Kasumi-1 (cell line): ENCODE measurements at places on chromosomes 12 and 14.

GRCh38 chr12:52632656-52633055 is 14.3 kb upstream of the KRT73 start:
- no peak for DNase-seq

DNA sequence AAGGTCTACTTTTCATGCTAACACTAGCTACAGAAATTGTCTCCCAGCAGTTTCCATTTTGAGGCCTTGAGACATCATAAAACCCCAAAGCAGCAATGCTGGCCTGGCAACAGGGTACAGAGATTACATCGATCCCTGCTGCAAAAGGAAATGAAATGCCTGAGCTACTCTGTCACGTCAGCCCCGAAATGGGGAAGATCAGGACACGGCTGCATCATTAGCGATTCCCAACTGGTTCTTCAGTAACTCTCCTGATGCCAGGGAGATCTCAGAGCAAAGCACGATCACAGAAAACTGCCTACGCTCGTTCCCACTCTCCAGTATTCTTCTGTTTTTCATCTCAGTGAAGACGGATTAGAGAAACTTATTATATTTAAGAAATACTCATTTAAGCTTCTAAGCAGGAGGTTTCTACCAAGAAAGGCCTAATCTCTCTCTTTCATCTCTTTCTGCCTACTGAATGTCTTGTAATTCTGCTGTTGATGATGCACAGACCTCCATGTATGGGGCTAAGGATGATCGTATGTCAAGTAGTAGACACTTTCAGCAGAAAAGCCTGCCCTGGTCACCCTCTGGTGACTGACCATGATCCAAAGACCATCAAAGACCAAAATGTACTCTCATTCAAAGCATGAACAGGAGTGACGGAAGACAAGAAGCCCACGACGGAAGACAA is 168.5 kb downstream of the RIMBP2 start:
- no peak for DNase-seq

DNA sequence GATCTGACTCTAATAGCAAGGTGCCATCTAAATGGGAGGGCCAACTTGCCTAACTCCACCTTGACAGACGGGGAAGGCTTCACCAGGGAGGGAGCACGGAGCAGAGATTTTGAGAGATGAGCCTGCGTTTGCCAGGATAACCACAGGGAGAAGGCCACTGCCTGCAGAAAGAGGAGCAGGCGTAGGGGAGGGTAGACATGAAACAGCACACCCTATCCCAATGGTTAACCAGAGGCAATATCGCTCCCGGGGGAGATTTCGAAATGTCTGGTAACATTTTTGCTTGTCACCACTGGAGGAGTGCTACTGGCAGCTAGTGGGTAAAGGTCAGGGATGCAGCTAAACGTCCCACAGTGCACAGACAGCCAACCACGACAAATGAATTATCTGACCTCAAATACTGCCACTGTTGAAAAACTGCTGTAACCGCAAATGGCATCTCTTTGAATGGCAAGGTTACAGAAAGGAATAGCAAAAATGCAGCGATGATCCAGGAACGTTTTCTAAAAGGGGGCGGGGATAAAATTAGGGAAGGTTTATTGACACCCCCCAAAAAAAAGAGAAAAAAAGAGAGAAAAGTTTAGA is 126.0 kb upstream of the ATF7IP start:
- peak; percentile 51 for DNase-seq

DNA sequence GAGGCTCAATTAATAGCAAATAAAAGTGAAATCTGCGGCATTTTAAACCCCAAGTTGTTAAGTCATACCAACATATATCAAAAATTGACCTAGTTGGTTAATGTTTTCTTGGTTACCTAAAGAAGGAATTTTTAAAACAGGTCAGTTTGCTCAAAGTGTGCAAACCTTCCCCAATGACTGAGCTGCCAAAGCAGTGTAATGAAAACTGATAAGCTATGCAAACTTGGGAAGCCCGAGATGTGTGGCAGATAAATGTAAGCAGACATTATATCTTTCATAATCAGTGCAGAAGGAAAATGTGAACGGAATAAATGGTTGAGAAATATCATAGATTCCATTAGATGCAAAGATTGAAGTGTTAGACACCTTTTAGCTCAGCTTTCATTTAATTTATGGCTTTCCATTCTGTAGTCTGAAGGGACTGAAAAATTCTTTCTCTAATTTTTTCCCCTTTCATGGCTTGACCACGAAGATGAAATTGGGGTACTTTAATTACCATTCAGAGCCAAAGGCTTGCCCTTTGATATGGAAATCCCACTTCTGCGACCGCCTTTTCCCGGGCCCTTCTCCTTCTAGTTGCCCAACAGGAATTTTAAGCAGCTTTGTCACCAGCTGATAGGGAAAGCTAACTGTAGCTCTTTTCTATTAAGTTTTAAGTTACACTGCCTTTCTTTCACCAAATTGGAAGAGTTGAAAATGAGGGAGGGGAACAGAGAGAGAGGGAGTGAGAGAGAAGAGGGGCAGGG is 306.6 kb upstream of the SOX5 start:
- DNase-seq = no peak

- DNase-seq = no peak
Measured at GRCh38 chr14:33210311-33210710, 271.6 kb downstream of the NPAS3 start.

DNA sequence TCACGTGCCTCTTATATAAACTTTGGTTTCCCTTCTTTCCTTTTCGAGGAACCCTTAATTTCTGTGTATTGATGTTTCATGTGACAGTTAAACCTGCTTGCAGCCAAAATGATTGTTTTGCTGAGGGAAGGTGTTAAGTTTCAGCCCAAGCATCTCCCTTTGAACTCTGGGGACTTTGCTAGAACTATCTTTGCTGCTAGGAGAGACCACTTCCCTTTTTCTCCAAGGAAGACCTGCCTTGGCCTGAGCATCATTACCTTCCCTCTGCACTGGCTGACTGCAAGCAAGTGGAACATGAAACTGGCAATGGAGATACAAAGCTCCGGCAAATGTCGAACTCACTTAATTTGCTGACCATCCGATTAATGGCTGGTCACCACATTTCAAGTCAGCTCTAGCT is 192.8 kb downstream of the GRIN2B start:
- DNase-seq = no peak

DNA sequence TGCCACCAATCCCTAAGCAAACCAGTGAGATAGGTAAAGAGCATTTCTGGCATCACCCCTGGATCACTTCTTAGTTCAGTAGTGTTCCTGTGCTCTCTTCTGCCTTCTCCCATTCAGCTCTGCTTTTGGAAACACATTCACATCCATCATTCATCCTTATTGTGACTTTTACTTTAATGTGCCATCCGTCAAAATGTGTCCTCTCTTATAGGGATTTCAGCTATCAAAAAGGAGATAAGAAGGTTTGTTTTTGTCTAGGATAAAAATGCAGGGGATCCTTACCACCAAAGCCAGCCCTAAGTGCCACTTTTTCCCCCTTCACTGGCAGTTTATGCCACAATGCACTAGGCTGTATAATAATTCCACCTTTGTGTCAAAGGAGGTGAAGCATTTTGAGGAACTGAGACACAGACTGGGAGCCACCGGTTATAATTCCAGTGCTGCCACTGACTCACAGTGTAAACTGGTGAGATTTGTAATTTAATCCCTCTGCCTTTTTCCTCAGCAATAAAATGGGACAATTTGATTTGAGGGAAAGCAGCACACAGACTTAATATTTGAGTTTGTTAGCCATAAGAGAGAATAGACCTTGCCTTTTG is 158.6 kb downstream of the PAX9 start:
- DNase-seq = no peak

DNA sequence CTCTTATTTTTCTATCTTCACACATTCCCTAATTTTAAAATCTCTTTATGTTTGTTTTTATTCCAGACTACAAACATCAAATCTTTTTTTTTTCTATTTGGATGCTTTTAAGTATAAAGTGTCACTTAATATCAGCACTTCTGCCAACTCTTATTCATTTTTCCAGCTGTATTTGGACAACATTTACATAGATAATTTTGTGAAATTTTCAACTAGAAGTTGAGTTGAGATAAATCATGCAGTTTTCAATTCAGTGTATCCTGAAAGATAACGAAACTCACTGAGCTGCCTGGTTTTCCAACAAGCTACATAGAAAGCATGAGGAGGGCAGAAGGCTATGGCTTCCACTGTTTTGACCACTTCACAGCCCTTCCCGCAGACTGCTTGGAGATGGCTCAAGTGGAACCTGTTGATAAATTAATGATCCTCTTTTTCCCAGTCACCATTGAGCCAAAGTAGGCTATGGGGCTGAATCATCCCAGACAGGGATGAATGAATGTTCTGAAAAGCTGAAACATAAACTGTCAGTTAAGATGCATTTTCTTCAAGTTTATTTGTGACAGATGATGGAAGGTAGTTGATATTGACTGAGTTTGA is 213.9 kb downstream of the RAD51B start:
- DNase-seq = no peak

DNA sequence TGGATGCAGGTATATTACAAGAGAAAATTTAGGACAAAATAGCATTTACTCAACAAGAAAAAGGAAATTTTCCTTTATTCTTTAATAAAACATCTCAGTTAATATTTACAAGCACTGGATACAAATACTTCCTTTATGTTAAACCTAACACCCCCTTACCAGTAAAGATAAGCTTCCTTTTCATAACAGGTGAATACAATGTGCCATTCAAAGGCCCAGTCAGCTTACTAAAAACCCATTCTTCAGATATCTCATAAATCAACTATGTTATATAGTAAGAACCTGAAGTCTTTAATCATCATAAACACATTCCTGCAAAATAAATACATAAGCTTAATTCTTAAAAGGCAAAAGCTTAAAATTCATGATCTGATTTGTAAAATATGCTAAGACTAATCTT is 52.6 kb downstream of the LRP6 start:
- DNase-seq = no peak

GRCh38 chr12:85946375-85946774 is 72.3 kb downstream of the NTS start:
- no peak for DNase-seq
